ENCODE measurements at places on chromosomes 11 and 22. TPM values are rescaled to one million over a fixed set of nuclear protein-coding genes. Genes with fewer than 3 reads are reported as not detected.

The ARFIP2 gene
- polyA plus RNA-seq, result 162 TPM

The IRAG1 gene
- polyA plus RNA-seq, result 0.05 TPM

The MAJIN gene
- not detected for polyA plus RNA-seq

The TMPRSS13 gene
- polyA plus RNA-seq, result not detected

The CCDC116 gene
- 0.28 TPM for polyA plus RNA-seq

GRCh38 chr11:131223198-131223991 is 147.0 kb upstream of the NTM start:
- no peaks in the 10 kb centered on the region for H3K36me3 ChIP-seq
- no peaks in the 10 kb centered on the region for H3K4me1 ChIP-seq
- no peaks in the 10 kb centered on the region for H3K27me3 ChIP-seq
- peak; percentile 73 for DNase-seq

DNA sequence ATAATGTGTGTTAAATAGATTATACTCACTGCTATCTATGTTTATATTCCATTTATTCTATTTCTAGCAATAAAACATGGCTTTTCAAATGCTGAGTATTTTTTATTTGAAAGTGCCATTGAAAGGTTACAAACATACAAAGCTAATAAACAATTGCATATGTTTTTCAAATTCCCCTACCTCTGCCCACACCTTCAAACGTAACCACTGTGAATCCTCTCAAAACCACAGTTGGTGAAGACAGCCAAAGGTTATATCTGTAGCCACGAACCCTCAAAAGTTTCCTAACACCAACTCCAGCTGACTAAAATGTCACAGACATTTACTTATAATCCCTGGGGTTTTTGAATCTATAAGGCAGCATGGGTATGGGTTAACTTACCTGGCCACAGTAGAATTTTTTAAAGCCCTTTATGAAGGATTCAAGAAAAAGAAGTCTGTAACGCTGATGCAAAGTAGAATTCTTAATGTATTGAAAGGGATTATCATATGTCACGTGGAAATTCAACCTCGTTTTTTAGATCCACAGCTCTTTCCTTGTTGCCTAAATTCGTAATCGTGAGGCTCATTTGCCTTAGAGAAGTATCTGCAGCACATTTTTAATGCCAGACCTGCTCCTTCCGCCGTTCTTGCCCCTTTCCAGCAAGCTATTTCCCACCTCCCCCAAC is 122.5 kb upstream of the ZC3H12C start:
- no peak overlapping the region for H3K27ac ChIP-seq
- H3K27me3 ChIP-seq, result no peaks in the 10 kb centered on the region
- H3K4me3 ChIP-seq, result no peak overlapping the region
- DNase-seq, result no peak
- H3K4me1 ChIP-seq, result peaks cover 29% of the 10 kb centered on the region
- no peaks in the 10 kb centered on the region for H3K36me3 ChIP-seq

- no peak overlapping the region for H3K27ac ChIP-seq
- H3K27me3 ChIP-seq, result no peaks in the 10 kb centered on the region
- no peak for DNase-seq
- H3K36me3 ChIP-seq, result no peaks in the 10 kb centered on the region
Measured at GRCh38 chr11:112459001-112459400, 198.3 kb upstream of the PLET1 start.

DNA sequence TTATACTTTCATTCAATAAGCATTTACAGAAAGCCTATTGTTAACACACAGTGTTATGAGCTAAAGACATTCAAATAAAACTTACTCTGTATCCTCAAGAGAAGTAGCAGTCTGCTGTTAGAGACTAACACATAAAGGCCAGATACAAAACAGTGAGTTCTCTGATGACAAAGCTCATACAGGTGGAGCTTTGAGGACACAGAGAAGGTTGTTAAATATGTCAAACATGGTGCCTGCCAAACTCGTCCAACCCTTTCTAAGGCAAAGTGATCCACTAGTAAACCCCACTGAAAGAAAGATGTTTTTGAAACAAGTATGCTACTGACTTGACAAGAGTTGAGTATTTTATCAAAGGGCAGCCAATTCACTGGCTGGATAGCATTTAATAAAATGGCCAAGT is 70.1 kb downstream of the C2CD3 start:
- no peak overlapping the region for H3K27ac ChIP-seq
- H3K4me3 ChIP-seq, result no peak overlapping the region
- no peaks in the 10 kb centered on the region for H3K4me1 ChIP-seq
- peaks cover 88% of the 10 kb centered on the region for H3K36me3 ChIP-seq
- DNase-seq, result no peak

GRCh38 chr22:38959590-38959989 is 2.2 kb downstream of the APOBEC3A start:
- H3K36me3 ChIP-seq, result no peaks in the 10 kb centered on the region
- H3K4me1 ChIP-seq, result no peaks in the 10 kb centered on the region
- H3K4me3 ChIP-seq, result no peak overlapping the region
- H3K27ac ChIP-seq, result no peak overlapping the region
- no peaks in the 10 kb centered on the region for H3K27me3 ChIP-seq

Measured in SK-N-SH (cell line).